Hepatic stellate cell (primary cell): ENCODE measurements at places on chromosomes 1 and 21.

- no peak for DNase-seq
Observed at GRCh38 chr21:35540950-35541638, 492.0 kb upstream of the RUNX1 start.

DNA sequence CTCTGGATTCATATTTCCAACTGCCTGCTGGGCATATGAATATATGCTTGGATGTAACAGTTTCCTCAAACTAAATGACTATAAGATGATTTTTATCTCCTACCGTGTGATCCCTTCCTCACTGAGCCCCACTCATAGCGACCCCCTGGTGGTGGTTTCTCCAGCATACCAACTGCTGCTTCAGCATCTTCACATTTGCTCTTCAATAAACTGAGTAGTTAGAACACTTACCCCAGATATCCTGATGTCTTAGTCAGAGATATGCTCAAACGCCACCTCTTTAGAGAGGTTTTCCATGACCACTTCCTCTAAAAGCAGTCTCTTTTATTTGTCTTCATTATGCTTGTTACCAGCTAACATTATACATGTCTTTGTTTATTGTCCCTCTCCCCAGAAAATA is 10.2 kb upstream of the HNRNPR start:
- DNase-seq, result no peak

- no peak for DNase-seq
Observed at GRCh38 chr1:39890273-39890672, 7.0 kb upstream of the TRIT1 start.

DNA sequence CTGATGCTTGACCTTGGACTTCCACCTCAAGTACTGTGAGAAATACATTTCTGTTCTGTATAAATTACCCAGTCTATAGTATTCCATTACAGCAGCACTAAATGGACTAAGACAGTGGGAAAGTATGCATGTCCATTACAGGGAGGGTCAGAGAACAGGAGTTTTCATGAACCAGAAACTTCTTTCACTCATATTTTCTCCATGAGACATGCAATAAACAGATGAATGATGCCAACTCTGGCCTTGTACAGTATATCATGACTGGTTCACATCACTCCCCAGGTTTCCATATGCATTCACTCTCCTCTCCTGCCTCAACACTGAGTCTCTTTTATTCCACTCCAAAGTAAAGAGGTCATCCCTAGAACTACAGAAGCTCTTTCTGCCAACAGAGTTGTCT is 4.5 kb upstream of the IFI16 start:
- DNase-seq, result no peak

GRCh38 chr1:112581586-112582192 is 37.3 kb downstream of the ST7L start:
- no peak for DNase-seq

DNA sequence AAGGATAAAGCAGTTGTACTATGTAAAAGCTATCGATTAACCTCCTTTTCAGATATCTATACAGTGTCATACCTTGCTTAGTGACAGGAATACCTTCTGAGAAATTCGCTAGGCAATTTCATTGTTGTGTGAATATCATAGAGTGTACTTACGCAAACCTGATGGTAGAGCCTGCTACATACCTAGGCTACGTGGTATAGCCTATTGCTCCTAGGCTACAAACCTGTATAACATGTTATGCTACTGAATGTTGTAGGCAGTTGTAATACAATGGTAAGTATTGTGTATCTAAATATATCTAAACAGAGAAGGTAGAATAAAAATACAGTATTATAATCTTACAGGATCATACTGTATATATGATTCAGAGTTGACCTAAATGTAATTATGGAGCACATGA is 26.5 kb downstream of the FLVCR1 start:
- no peak for DNase-seq

DNA sequence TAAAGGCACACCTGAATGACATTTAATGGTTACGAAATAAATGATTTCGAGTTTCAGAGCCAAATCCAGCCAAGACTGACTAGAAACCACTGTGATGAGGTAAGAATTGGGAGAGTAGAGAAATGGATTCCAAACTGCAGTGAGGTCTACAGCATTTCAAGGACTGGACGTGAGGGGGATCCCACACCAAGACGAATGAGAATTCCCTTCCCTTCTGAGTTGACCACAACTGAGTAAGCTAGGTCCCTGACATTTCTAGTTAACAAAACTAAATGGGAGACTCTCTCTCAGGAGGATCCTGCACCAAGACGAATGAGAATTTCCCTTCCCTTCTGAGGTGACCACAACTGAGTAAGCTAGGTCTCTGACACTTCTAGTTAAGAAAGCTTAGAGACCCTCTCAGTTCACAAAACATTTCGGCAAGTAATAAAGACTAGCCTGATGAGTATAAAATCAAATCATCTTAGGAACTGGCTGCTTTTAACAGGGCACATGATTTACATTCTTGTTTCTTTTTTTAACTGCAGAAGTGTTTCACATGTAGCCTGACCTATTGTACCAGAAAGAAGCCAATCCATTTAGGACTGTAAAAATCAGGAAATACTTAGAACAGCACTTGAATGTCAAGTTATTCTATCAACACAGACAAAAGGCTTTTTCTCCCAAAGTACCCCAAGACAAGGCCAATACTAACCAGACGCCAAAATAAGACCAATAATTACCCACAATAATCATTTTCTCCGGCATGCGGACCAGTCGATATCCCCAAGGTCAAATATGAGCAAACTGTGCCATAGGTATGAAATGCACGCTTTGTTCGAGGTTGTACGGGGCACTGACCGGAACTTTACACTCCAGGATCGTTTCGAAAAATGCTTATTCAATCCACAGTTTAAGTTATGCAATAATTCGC is 1.4 kb upstream of the SPATA1 start:
- peak; percentile 6 for DNase-seq

DNA sequence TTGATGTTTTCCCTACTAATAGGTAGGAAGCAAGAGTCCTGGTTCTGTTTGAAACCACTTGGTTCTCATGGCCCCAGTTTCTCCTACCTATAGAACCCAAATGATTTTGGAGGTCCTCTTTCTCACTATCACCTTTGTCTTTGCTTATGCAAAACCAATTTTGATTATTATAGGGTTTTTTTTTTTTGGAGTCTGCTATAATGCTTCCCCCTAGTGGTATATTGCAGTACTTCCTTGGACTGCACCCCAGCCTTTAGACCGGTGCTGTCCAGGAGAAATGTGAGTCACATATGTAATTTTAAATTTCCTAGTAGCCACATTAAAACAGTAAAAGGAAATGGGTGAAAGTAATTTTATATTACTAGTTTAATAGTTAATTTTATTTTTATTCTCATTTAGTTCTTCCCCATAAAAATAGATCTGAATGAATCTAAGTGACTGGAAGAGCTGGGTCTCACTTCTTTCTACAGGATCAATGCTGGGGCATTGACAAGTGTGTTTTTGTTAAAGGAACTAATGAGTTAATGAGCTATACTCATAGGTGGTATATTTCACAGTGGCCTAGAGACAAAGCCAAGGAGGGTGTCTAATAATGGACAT is 10.6 kb downstream of the FCMR start:
- DNase-seq, result peak; percentile 80

- no peak for DNase-seq
Observed at GRCh38 chr1:229295745-229296144, 24.8 kb downstream of the RAB4A start.

GRCh38 chr1:174052621-174053020 is 30.5 kb upstream of the RC3H1 start:
- no peak for DNase-seq

GRCh38 chr1:90391126-90391525 is 326.0 kb downstream of the BARHL2 start:
- DNase-seq, result no peak

DNA sequence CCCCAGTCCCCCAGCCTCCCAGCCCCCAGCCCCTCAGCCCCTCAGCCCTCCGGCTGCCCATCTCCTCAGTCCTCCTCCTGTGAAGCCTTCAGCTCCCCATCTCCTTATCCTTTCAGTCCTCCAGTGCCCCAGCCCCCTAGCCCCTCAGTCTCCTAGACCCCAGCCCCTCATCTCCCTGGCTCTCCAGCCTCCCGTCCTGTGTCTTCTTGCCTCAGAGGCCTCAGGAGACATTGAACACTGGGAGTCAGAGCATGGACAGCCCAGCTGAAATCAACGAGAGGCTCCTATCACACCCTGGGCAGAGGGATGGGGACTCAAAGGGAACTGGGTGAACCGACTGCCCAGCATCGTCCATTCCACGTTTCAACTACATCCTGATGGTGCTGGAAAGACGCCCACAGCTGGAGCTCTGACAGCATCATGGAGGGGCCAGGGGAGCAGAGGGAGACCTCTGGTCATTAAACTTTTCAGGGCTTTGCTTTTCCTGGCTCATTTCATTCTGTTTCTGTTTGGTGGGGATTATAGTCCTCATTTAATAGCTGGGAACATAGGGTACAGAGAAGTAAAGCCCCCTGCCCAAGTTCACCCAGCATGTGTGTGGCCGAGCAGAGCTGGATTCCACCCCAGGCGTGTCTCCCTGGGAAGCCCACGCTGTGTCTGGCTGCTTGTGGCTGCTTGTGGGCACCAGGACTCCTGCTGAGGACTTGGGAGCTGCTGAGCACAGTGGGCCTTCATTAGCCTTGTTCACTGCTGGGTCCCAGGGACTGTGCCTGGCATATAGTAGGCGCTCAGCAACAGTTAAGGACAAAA is 396.7 kb downstream of the PTPRU start:
- DNase-seq, result no peak

DNA sequence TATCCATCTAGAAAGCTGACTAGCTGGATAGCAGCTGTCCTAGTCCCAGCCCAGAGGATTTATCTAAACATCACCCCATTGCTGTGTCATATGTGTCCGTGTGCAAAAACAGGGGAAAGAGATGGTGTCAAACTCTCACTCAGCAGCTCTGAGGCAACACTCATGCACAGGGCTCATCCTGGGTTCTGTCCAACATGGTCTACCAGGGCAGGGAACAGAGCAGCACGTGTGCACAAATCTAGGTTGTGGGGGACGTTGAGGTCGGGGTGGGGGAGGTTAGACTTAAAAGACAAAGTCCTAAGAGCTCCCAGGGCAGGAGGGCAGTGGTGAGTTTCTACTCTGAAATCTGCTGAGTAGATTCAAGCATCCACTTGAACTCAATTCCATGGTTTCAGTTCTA is 16.2 kb downstream of the PI4KB start:
- DNase-seq, result no peak

DNA sequence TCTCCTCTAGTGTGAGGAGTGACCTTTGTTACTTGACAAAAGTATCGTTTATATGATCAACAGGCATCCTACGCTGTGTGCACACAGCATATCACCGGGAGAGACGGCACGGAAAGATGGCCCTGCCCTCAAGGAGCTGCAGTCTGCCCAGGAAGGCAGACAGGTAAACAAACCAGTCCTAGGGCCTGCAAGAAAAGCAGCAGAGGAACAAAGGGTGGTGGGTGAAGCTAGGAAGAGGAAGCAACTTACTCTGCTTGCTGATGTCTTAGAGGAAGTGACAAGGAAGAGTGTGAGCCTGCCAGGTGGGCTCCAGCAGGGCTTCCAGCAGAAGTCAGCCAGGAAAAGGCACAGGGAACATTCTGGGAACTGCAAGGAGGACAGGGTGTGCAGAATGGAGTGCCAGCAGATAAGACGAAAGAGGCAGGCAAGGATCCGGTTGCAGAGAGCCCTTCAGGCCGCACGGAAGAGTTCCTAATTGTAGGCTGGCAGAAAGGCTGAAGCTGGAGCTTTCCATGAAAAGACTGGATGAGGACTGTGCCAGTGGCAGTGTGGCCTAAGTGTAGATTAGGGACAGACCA is 106.7 kb downstream of the SLC45A1 start:
- no peak for DNase-seq

GRCh38 chr1:73980324-73981040 is 217.5 kb downstream of the LRRIQ3 start:
- no peak for DNase-seq

GRCh38 chr1:205434738-205435137 is 12.9 kb upstream of the LEMD1 start:
- no peak for DNase-seq
